ENCODE measurements at places on chromosomes 12 and 14.

GRCh38 chr12:13183620-13184019 is 12.9 kb upstream of the EMP1 start:
- DNase-seq: no peak

DNA sequence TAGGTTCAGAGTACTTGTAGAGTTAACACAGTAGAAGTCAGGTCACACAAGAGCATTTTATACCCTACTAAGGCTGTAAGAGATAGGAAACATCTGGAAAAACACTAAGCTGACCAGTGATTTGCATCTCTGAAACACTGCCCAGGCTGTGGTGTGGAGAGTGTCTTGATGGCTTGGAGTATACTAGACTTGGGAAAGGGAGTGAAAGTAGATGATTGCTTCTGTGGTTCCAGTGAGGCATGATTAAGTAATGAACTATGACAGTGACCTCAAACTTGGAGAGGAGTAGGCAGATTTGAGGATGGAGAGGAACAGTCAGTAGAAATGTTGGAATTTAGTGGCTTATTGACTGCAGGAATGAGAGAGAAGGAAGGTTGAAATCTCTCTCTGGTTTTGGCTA is 201.2 kb downstream of the FLRT2 start:
- DNase-seq: no peak

DNA sequence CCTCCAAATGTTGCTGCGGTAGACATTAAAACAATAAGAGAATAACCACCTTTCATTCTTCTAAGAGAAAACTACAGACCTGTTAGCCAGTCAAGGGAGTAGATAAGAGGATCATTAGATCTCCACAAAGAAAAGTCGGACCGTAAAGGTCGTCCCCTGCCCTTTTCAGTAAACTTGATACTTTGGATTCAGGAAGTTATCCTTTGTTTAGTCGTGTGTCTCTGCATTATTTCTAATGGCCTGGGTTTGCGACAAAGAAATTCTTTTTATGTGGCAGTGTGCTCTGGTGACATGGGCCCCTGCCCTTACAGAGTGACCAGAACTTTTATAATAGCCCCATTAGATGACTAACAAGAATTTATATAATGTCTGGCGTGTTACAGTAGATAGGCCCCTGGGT is 44.6 kb upstream of the EVL start:
- no peak for DNase-seq

- DNase-seq: no peak
Observed at GRCh38 chr12:12642916-12643315, 31.2 kb downstream of the CREBL2 start.

DNA sequence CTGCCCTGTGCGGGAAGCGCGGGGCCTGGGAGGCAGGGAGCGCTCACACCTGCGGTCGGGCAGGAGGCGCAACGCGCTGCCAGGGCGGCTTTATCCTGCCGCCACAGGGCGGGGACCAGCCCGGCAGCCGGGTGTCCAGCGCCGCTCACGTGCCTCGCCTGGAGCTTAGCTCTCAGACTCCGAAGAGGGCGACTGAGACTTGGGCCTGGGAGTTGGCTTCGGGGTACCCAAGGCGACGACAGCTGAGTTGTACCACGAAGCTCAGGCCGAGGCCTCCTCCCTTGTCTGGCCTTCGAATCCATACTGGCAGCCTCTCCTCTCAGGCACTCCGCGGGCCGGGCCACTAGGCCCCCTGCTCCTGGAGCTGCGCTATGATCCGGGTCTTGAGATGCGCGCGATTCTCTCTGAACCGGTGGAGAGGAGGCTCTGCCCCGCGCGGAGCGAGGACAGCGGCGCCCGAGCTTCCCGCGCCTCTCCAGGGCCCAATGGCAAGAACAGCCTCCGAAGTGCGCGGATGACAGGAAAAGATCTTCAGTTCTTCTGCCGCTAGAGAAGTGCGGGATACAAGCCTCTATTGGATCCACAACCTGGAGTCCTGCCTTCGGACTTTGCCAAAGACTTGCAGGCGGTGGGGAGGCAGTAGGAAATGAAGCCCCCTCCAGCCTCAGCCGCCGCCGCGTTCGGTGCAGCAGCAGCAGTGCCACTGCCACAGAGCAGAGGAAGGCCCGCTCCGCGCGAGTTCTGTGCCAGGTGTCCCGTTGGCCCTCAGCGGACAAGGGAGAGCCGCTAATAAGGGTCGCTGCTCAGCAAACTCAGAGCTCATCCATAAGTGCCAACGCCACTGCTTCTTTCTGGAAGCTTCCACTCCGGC is 6.8 kb downstream of the SIX1 start:
- DNase-seq: no peak

GRCh38 chr14:97687944-97688630 is 890.9 kb downstream of the VRK1 start:
- no peak for DNase-seq

Measured in GM06990 (cell line).